Activated T-cell treated with anti-CD3 and anti-CD28 coated beads for 1 hour (primary cell): ENCODE measurements at places on chromosomes 13 and 19.

DNA sequence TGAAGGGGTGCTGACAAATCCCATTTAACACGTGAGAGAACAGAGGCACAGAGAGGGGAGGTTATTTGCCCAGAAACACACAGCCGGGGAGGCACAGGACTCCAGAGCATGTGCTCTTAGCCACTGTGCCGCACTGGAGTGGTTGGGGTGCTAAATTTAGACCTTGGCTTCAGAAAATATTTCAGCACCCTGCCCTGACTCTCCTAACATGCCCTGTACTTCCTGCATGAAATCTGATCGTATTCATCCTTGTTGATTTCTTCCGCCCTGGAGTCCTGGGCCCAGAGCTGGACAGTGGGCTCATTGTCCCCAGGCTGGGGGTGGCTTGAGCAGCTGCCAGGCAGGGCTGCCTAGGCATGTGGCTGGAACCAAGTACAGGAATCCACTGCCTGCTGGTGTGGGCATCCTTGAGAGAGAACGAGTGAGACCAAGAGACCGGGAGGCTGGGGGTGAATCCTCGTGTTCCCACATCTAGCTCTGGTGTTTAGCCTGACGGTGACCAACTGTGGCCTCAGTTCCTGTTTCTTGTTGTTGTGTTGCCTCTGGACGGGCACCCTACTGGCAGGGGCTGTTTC lies 5.3 kb downstream of the SLC27A1 start:
- no peak for DNase-seq

DNA sequence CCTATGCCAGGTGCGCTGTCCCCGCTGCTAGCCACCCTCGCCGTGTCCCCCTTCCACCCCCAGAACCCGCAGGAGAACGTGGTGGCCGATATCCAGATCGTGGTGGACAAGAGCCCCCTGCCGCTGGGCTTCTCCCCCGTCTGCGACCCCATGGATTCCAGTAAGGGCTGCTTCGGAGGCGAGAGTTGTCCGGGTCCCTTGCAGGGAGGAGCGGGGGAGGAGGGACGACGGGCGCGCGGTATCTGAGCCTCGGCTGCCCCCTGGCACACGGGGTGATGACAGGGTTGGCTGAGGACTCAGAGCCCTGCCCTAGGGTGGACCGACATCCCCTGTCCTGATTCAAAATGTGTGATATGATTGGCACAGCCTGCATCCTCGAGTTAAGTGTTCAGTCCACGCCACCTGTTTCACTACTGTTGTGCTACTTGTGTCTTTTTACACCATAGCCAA lies 653 bp downstream of the MVB12A start:
- DNase-seq, result no peak

DNA sequence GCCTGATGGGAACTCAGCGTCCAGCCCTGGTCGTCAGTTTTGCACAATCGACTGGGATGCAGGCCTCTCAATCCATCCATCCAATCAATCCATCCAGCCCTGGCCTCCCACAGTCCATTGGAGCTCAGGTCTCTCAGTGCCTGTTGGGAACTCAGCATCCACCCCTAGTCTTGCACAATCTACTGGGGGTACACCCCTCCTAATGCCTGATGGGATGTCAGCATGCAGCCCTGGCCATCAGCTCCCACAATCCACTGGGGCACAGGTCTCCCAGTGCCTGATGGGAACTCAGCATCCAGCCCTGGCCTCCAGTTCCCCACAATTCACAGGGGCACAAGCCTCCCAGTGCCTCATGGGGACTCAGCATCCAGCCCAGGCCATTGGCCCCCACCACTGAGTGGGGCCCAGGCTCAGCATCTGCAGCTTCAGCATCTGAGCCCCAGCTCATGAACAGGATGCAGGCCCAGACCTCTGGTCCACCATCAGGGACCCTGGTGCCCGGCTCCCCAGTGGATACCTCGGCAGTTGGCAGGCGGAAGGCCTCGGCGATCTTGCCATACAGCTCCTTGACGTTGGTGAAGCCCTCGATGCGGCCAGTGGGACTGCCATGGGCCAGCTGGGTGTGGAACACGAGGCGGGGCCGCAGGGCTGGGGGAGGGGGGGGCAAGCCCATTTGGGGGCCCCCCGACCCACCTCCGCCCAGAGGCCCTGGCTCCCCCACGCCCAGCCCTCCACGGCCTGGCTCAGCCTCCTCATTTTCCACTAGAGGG lies 7.2 kb upstream of the PTGER1 start:
- DNase-seq, result no peak

GRCh38 chr19:4531562-4532165 lies 3.4 kb downstream of the PLIN5 start:
- no peak for DNase-seq

- DNase-seq, result no peak
Observed at GRCh38 chr13:98827449-98827848, 75.0 kb upstream of the SLC15A1 start.

DNA sequence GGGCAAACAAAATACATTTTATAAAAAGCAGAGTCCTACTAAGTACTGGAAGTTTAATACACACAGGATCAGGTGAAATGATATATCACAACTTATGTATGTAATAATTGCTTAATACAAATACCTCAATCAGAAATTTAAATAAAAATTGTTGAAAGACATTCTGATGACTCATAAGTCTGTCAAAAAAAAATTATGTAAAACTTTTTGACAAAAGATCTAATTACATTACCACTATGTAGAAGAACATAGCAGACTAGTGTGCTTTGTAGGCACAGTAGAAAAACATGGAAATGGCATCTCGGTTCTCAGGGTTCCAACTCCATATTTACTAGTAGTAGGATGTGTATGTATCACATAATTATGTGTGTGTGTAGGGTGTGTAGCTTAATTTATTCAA lies 156.2 kb downstream of the DNAJC3 start:
- DNase-seq, result no peak

- DNase-seq, result no peak
Observed at GRCh38 chr13:49810567-49811526, 18.4 kb upstream of the KPNA3 start.

DNA sequence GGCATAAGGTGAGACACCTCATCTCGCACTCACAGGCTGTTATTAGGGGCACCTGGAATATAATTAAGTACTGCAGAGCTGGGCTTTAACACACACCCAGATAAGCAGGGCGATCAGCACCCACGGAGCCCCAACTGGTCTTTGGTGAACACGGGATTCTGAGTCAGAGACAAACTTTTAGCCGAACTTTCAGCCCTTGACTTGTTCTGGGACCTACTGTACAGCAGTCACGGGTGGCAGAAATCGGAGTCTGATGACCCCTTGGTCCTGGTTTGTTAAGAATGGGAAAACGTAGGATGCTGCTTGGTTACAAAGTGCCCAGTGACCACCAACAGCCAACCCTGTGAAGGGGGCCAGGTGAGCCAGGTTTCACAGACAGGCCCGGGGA lies 9.0 kb downstream of the SH3GL1 start:
- DNase-seq, result no peak

DNA sequence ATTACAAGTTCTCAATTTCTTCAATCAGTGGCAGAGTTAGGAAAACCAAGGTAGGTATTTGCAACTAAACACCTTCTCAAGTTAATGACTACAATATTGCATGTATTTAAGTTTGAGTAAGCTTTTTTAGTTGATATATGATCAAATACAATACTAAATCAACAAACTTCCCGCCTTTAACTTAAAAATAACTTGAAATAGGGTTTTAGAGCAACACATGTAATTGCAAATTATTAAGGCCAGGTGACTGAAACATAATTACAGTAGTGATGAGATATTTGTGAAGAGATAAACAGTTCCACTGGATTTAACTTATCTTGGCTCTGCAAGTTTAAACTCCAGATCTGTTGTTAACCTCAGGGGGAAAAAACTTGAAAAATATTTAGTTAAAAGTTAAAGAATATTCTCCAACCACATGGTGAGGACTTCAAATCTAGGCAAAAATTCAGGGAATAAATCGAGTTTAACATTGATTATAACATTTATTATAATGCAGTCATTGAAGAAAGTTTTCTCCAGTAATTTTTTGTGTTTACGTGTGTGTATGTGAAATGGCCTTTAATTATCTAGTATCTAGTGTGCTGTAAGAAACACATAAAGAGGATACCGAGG lies 3.6 kb downstream of the DACH1 start:
- no peak for DNase-seq

- DNase-seq, result no peak
Observed at GRCh38 chr19:45475537-45476291, 7.9 kb downstream of the FOSB start.

DNA sequence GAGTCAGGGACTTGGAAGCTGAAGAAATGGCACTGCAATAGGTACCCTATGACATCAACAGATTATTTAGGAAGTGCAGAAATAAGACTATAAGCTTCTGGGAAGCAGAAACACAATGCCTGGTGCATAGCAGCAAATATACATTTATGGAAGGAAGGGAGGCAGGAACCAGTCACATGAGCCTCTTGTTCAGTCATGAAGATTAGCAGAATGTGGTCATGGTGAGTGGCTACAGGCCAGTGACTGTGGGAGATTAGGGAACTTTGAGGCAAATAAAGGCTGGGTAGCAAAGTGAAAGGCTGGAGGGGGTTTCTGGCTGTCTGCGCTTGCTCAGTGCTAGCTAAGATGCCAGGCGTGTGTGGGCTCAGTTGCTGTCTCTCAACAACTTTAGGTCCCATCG lies 96.3 kb downstream of the EPSTI1 start:
- DNase-seq, result no peak

GRCh38 chr19:9175326-9175725 lies 3.5 kb upstream of the OR7D2 start:
- no peak for DNase-seq

- no peak for DNase-seq
Observed at GRCh38 chr13:108350579-108350978, 81.1 kb downstream of the TNFSF13B start.

- no peak for DNase-seq
Observed at GRCh38 chr19:20315543-20315942, 148.5 kb downstream of the ZNF486 start.

DNA sequence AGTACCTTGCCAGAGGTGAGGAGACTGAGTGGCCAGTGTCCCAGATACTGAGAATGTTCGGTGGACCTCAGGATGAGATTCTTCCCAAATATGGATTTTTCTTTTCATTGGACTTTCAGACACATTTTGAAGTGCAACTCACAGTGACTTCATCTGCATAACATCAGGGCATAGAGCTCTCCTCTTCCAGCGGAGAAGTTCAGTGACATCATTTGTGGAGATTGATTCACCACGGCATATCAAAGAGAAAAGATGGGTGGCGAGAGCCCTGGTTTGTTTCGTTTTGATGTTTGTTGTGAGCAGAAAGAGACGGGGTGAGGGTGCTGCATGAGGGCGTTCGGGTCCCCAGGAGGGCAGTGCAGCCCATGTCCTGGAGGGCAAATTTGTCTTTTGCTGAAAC lies 120.1 kb upstream of the GPR12 start:
- DNase-seq, result no peak

- no peak for DNase-seq
Observed at GRCh38 chr13:23087880-23088279, 92.9 kb upstream of the SGCG start.

DNA sequence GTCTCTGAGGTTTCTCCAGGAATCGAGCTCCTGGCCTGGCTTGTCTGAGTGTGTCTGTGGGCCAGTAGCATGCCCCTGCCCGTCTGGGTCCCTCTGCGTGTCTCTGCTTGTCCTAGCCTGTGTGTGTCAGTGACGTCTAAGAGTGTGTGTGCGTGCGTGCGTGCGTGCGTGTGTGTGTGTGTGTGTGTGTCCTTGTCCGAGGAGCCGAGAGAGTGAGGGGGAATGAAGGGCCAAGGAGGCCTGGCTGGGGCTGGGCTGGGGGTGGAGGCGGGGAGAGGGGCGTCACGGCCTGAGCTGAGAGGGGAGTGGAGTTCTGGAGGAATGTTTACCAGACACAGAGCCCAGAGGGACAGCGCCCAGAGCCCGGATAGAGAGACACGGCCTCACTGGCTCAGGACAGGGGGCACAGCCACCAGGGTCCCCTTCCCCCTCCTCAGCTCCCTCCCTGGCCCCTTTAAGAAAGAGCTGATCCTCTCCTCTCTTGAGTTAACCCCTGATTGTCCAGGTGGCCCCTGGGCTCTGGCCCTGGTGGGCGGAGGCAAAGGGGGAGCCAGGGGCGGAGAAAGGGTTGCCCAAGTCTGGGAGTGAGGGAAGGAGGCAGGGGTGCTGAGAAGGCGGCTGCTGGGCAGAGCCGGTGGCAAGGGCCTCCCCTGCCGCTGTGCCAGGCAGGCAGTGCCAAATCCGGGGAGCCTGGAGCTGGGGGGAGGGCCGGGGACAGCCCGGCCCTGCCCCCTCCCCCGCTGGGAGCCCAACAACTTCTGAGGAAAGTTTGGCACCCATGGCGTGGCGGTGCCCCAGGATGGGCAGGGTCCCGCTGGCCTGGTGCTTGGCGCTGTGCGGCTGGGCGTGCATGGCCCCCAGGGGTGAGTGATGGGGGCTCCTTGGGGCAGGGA lies at the start of gene AXL:
Gene AXL, plus strand, starts transcription at position 609 of the 893 bp plus-strand sequence. Its CDS starts 170 bp downstream, at position 779.
- DNase-seq, result no peak

DNA sequence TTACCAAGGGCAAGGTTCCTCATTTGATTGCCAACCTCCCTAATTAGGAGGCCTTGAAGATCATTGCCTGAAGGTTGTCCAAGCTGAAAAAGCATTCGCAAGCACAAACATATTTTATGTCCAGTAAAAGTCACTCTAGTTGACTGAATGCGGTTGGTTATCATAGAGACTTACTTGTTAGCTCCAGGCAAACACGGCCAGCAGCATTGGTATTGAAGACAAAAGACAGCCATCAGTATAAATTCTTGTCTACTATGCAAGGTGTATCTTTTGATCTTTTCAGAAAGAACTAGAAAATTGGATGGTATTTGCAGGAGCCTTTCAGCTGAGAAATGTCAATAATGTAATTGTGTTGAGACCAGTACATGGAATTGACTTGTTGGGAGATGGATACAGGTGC lies 129.9 kb downstream of the GPC6 start:
- no peak for DNase-seq

DNA sequence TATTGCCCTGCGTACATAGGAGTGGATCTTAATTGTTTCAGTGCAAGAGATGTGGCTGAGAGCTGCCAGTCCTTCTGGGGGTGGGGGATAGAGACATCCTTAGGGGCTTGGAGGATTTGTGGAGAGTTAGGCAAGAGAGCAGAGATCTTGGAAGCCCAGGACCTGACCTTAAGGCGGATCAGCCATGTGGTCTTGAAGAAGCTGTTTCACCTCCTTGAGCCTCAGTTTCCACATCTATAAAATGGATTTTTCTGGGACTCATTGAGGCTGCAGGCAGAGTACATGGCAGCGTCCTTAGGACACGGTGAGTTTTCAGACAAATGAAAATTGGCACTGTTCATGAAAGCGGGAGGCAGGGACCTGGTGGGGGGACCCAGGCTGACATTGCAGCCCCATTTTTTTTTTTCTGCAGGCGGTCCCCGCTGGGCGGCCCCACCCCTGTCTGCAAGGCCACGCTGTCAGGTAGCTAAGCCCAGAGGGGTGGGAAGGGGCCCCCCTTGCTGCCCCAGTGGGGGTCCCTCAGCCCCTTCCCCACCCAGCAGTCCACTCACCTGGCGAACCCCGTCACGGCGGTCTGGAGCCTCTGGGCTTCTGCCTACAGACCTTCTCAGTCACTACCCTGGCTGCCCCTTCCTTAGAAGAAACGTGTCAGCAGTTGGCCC lies 30.0 kb downstream of the PDE4A start:
- no peak for DNase-seq

- DNase-seq, result no peak
Observed at GRCh38 chr13:27200413-27201070, 28.9 kb upstream of the USP12 start.

GRCh38 chr13:30963791-30964190 lies 31.3 kb downstream of the TEX26 start:
- DNase-seq, result no peak

GRCh38 chr13:112828082-112828699 lies 138.4 kb downstream of the ATP11A start:
- DNase-seq, result no peak
